ENCODE measurements at places on chromosomes 5 and 9. TPM values are rescaled to one million over a fixed set of nuclear protein-coding genes. Genes with fewer than 3 reads are reported as not detected.

GRCh38 chr9:114693248-114693855 lies 11.4 kb upstream of the TEX48 start:
- no peaks in the 10 kb centered on the region for H3K4me1 ChIP-seq
- no peak overlapping the region for H3K4me3 ChIP-seq
- no peaks in the 10 kb centered on the region for H3K27me3 ChIP-seq
- no peak for DNase-seq

SLCO4C1 gene
- total RNA-seq: 27.4 TPM

DNA sequence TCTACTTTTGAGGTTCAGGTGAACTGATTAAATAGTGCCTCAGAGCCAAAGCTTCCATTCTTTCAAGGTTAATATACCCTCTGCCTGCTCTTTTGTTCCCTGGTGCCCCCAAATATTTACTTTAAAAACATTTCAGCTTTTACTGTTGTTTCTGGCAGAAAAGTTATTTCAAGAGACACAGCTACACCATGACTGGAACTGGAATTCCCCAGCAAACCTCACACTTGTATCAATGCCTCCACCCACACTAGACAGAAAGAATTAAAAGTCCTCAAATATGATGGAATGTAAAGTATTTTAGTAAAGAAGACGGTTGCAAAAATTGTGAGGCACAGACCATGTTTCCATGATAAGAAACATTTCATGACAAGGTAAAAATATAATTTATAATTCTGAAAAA lies 720.2 kb upstream of the TYRP1 start:
- H3K4me3 ChIP-seq: no peak overlapping the region
- H3K4me1 ChIP-seq: no peaks in the 10 kb centered on the region
- H3K27me3 ChIP-seq: no peaks in the 10 kb centered on the region
- no peaks in the 10 kb centered on the region for H3K36me3 ChIP-seq
- DNase-seq: no peak
- no peak overlapping the region for H3K27ac ChIP-seq

FAM81B gene
- total RNA-seq: 3.8 TPM

PCDHGA2 gene
- total RNA-seq: 2.0 TPM
